AG08396 (cell line): ENCODE measurements at places on chromosomes 1 and 21.

DNA sequence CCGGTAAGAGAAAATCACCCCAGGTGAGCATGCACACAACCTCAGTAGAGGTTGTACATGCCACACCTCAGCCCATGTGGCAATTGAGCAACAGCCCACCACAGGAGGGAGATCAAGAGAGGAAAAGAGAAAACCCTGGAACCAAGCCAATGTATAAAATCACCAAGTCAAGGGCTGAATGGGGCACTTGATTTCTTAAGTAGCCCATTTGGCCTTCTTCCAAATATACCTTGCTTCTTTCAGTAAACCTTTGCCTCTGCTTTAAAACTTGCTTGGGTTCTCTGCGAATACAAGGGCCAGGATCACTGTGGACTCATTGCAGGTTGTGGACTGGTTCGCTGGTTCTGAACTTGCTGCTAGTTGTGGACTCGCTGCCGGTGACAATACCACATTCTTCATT lies 1814.0 kb downstream of the PLA2G4A start:
- DNase-seq = no peak

GRCh38 chr1:184359909-184360308 lies 26.9 kb upstream of the C1orf21 start:
- no peak for DNase-seq

DNA sequence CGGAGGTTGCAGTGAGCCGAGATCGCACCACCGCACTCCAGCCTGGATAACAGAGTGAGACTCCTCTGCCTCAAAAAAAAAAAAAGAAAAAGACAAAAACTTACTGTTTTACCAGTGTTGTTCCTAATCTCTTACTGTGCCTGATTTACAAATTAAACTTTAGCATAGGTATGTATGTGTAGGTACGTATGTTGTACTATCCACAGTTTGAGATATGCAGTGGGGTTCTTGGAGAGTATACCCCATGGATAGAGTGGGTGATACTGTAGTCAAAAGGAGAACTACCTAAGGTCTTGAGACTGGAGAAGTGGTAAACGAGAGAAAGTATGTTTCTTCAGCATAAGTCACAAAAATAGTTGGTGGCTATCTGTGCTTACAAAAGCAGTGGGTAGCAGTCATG lies 38.6 kb downstream of the RNF11 start:
- no peak for DNase-seq

DNA sequence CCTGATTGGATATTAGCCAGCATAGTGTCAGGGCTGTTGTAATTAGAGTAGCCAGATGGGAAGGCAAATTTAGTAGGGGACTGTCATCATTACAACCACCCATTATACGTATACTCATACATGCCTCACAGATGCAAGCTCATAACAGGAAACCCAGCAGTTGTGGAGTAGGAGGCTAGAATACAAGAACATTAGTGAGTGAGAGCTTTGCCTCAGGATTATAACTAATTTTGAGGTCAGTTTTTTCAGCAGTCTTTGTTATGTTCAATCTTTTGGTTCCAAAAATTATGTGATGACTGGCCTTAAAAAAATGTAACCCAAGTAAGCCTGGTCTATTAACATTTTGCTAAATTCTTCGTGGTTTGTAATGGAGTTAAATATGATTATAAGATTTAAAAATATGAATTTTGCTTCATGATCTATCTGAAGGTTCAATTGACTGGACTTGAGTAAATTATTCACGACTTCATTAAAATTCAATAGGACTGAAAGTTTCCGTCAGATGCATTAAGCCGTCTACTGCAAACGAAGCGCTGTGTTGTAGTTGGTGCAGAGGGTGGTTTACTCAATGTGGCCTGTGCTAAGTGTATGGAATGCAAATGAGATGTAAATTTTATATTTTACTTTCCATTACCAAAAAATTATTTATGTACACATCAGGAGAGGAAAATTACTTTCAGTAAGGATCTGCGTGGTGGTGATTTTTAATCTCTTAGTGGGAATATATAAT lies 48.8 kb downstream of the KCNK1 start:
- DNase-seq = no peak

GRCh38 chr1:27132624-27133023 lies 22.3 kb downstream of the SLC9A1 start:
- DNase-seq = no peak

- no peak for DNase-seq
Measured at GRCh38 chr1:222653178-222653827, 35.4 kb downstream of the MIA3 start.

DNA sequence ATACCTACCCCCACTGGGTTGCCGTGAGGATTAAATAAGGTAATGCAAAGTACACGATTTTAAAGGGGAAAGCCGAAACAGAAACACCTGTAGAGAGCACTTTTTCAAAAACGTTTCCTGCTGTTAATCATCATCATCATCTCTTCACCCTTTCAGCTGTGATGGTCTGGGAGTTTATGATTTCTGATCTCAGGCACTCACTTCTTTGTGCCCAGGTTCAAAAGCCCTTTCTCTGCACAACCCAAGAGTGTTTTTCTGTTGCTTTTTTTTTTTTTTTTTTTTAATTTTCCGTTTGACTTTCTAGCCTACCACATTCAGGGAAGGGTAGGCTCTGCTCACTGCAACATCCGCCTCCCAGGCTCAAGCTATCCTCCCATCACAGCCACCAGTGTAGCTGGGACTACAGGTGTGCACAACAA lies 936 bp upstream of the UBXN11 start:
- DNase-seq = no peak

- no peak for DNase-seq
Measured at GRCh38 chr1:36989241-36989640, 45.1 kb downstream of the GRIK3 start.

GRCh38 chr1:116537040-116537831 lies 33.6 kb downstream of the CD58 start:
- DNase-seq = no peak

GRCh38 chr1:8089535-8090228 lies 63.6 kb upstream of the ERRFI1 start:
- peak; percentile 15 for DNase-seq

DNA sequence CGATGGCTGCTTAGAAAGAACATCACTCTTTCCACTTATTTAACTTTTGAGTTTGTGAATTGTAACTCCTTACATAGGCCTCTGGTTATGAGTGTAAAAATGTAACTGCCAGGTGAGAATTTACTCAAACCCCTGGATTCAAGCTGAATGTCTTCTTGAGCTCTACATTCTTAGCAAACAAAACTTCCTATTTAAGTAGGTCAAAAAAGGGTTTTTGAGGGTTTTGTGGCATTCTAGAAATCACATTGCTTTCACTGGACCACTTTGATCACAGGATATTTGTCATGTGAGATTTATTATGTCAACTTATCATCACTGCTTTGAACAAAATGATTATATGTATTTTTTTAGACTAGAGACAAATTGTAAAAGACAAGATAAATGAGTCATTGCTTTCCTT lies 5.7 kb downstream of the IL23R start:
- no peak for DNase-seq

- no peak for DNase-seq
Measured at GRCh38 chr1:8021676-8022266, 4.3 kb downstream of the ERRFI1 start.

- DNase-seq = no peak
Measured at GRCh38 chr1:161267321-161267720, 8.8 kb downstream of the PCP4L1 start.

DNA sequence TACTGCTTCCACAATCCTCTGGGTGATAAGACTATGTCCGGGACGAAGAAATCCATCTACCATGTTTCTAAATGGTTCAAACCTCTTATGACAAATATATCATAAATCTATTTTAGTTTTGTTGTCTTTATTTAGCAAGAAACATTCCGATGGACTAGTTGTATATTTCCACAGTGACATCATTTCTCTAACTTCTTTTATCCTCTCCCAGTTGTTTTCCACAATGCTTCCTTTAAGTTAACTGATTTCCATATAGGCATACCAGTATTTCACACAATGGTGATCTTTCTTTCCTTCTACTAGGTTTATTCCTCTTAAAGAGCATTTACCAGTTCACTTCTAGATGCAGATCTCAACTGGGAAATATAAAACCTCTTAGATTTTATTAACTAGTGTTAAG lies 44.8 kb downstream of the USP1 start:
- DNase-seq = no peak

DNA sequence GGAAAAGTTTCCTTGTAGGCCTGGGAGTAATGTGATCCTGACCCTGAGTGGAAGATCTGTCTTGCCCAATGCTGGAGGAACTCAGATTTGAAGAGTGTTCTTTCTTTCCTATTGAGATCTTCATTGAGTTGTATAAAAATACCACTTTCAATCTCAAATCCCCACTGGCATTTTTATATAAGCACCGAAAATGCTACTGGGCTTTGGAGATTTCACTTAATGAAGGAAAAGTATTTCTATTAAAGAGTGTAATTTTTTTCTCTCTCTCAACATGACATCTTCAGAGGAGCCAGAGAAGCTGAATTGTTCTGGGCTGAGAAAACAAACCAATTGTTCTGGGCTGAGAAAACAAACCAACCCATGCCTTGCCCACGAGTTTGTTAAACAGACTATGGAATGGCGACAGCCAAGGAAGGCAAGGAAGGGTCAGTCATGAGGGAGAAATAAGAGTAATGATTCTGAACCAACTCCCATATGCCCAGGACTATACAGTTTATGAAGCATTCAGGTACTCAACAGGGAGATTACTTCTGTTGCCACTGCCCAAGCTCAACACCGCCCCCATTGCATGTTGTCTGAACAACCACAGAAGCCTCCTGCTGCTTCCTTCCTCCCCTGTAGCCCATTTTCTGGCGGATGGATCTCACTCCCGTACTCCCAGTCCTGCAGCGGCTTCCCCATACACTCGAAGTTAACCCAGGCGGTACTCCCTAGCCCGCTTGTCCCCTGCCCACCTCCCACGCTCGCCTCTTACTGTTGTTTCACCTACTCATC lies 103.2 kb downstream of the BEND5 start:
- no peak for DNase-seq

GRCh38 chr1:164613176-164613575 lies 54.2 kb downstream of the PBX1 start:
- DNase-seq = no peak

DNA sequence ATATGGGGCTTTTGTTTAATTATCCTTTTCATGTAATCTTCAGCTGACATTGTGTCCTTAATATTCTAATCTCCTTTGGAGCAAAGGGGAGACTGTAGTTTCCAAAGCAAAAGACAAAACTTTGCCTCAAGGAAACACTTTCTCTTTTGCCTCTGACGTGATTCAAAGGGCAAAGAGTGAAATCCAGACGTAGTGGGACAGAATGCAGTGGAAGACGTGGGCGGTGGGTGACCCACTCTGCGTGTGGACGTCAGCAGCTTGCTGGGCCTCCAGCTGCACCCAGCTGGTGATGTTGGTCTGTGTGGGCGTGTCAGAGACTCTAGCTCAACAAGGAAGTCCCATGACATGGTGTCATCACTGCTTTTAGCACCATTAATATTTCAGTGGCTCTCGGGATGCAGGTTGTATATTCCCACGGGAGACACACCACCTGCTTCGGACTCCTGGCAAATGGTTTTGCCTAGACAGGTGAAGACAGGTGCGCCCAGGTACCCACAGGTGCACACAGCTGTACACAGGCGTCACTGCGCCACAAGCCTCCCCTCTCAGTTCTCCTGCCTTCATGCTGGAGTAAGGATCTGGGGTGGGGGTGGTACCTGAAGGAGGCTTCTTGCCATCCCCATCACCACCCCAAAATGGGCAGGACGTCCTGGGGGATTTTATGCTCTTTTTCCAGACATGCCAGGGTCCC lies 292.1 kb upstream of the VAMP3 start:
- DNase-seq = peak; percentile 90

DNA sequence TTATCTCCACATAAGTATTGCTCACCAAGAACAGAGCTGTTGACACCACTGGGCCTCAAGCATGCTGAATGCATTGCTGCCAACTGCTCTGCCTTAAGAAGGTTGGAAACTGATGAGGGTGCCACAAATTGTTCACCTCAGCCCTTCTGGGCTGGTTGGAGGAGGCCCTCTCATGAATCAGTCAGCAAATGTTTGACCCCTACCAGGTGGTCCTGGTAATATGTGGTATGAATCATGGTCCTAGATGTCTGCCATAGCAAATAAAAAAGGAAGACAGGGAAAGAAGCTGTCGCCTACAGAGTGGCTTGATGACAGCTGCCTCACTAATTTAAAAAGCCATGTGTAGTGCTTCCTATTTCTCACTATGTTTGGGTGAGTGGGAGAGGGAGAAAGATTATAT lies 12.2 kb downstream of the SPATA46 start:
- DNase-seq = no peak

- DNase-seq = peak; percentile 66
Measured at GRCh38 chr1:228664399-228664914, 70.8 kb upstream of the RHOU start.

DNA sequence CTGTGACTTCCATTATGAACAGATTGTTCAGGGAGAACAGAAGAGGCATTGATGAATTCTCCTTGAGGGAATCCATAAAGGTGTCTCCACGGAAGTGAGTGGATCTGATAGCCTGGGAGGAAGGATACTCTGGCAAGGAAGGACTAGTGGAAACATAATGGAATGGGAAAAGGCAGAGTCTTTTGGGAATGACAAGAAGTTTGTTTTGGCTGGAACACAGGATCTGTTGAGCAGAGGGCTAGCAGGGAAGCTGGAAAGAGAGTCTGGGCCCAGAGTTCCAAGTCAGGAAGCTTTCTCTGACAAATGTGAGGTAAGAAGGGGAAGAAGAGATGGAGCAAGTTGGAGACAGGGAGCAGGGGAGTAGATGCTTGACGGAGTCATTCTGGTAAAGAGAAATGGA lies 8.1 kb downstream of the ADAMTS5 start:
- DNase-seq = no peak

DNA sequence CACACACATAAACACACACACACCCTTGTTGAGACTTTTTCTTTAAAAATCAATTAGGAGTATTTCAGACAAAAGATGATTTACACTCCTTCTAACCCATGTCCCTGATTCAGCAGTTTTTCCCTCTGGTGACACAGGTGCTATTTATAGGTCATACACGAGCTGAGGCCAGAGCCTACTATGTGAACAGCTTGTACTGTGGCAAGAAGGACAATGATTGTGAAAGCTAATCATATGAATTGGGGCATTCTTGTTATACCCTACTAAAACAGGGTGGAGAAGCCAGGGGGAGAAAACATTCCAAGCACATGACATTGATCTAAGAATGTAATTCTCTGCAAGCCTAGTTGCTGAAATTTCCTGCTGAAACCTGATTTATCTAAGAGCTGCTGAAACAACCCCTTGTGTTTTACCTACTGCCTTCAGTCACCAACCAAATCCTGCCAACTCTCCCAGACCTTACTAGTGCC lies 60.3 kb downstream of the XCL1 start:
- peak; percentile 6 for DNase-seq

DNA sequence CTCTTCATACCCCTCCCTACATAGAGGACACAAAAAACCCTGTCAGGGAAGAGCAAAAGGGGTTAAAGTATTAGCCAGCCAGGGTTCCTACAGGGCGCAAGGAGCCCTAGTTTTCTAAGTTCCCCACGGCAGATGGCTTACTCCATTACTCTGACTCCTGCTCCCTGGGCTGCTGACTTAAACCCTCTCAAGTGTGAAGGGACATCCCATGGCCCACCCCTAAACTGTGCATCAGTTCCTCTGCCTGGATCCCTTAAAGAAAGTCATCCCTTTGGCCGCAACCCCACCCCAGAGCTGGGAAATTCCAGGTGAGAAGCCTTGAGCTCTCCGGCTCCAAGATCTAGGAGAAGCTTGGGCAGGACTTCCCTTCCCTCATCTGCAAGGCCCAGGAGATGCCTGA lies 236.0 kb downstream of the TOMM20 start:
- no peak for DNase-seq
